ENCODE measurements at places on chromosomes 1 and 21.
A peak's percentile ranks its signal among the peaks of the same experiment; 100 is the strongest.

- DNase-seq, result no peak
Measured at GRCh38 chr1:938088-938683, 14.5 kb downstream of the SAMD11 start.

GRCh38 chr21:22881131-22881530 lies 1882.9 kb downstream of the NCAM2 start:
- DNase-seq, result no peak

DNA sequence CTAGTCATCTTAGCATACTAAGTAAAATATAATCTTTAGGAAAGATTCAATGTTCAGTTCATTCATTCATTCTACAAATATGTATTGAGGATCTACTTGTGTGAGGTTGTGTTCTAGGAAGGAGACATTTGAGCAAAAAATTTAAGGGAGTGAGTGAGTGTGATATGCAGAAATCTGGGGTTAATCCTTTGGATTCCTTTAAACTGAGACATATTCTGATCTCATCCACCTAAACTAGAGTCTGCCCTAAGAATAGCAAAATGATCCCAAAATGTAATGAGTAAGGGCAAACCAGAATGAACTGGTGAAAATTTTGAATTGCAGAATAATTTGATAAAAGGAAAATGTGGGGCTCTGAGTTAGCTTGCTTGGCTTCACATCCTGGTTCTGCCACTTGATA lies 8.6 kb downstream of the UBE2U start:
- no peak for DNase-seq

GRCh38 chr1:246647513-246647912 lies 76.7 kb upstream of the SCCPDH start:
- DNase-seq, result no peak

DNA sequence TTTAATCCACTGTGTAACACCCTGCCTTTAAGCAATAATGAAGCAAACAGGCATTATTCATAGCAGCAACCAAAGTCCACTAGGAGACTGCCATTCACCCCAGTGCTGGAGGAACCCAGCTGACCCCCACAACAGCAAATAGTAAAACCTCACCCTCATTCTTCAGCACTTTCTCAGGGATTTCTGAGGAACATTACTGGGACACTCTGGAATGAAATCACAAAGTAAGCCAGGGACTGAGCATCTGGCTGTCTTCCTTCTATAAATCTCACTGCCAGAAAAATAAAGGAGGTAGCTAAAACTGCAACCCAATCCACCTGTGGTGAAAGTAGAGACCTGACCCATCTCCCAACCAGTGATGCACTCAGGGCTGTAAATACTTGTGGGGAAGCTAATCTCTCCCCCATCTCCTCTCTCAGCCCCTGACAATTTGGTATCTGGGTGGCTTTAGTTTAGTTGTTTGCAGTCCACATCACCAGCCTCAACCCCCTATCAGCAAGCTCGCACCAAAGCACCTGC lies 47.1 kb downstream of the COL6A1 start:
- DNase-seq, result no peak

DNA sequence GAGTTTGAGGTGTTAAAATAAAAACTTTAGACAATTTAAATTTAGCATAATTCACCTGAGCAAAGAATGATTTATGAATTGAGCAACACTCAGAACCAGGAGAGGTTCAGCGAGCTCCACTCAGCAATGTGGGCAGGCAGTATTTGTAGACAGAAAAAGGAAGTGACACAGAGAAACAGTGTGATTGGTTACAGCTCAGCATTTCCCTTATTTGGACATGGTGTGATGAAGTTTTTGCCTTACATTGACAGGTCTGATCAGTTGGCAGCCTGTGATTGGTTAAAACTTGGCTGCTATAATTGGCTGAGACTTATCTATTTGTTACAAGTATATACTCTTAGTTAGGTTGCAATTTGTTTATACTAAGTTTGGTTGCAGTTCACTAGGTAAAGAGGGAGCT lies 621.2 kb upstream of the PRMT6 start:
- DNase-seq, result no peak

GRCh38 chr21:33367309-33367973 lies 35.8 kb upstream of the IFNGR2 start:
- no peak for DNase-seq

DNA sequence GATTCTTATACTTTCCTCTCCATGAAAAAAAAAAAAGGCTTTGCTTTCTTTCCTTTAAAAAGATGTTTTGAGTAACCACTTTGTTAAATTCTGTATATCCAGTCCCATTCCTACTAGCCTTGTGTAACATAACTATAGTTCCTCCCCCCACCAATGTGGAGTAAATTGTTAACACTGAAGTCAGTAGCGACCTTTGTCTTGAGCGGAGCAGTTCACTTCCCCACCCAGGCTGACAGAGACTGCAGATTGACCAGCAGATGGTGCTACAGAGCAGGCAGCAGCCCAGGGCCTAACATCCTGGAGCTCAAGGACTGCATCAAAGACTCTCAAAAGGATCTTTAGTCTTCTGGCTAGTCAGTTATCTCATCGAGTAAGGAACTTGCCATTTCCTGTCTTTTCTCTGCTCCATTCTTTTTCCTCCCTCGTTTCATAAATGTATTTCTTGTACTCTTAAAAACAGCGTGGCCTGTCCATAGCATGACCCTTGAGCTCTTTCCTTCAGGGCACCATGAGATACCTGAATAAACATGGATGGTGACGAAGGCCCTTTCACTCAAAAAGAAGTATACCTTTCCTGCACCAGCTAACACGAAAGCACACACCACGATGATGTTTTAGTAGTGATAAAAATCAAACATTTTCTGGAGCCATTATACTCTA lies 503.5 kb upstream of the PKN2 start:
- DNase-seq, result peak; percentile 42

DNA sequence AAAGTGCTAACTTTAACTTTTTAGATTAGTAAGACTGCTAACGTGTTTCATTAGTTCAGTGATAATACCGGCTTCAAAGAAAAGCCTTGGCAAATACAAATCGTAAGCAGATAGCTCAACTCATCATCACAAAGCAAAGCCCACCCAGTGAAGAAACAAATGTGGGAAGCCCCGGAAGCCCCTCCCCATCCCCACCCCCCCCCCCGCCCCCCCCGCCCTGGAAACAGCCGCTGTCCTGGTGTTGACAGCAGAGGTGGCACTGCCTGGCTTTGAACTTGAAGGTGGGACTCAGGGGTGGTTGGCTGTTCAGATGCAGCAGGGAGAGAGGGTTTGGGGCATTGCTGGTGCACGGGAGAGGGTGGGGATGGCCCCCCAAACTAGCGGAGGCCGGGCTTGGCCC lies 14.1 kb downstream of the PDXK start:
- DNase-seq, result no peak

DNA sequence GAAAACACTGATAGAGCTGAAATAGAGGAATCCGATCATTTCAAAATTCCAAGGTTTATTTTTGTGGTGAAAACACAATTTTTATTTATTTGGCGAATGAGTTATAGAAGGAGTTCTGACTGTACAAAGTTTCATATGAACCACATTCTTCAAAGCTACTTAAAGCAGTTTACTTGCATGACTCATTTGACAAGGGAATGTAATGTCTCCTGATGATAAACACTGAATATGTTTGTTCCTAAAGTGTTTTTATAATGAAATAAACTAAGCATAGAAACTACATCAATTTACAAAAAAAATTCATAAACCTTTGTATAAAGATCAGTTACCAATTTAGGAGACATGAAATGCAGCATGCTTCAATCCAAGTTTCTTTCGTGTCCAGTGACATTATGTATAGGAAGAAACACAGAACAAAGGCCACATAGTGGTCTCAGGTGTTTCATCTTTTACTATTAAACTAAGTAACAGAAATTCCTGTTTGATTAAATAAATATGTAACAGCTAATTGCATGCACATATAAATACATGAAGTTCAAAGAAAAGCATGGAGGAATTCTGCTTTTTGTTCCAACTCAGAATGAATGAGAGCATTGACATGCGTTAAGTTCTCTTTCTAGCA lies 2.5 kb downstream of the PRKACB start:
- no peak for DNase-seq

GRCh38 chr1:104163912-104164476 lies 414.3 kb downstream of the AMY1C start:
- no peak for DNase-seq

- DNase-seq, result no peak
Measured at GRCh38 chr1:167467126-167467710, 51.1 kb downstream of the CD247 start.

GRCh38 chr1:226135059-226135651 lies 51.4 kb downstream of the ACBD3 start:
- DNase-seq, result no peak

- no peak for DNase-seq
Measured at GRCh38 chr1:45929257-45929687, 125.9 kb downstream of the MAST2 start.

Data from stimulated activated CD4-positive, alpha-beta T cell treated with anti-CD3 and anti-CD28 coated beads, Interleukin-4, amount 100 ng/mL, for 4 hours (primary cell).